GM23338 (cell line): ENCODE measurements at places on chromosomes 6 and 20. TPM values are rescaled to one million over a fixed set of nuclear protein-coding genes. Genes with fewer than 3 reads are reported as not detected.

The MTG2 gene
- 11.3 and 13.6 TPM in 2 replicates for total RNA-seq

DNA sequence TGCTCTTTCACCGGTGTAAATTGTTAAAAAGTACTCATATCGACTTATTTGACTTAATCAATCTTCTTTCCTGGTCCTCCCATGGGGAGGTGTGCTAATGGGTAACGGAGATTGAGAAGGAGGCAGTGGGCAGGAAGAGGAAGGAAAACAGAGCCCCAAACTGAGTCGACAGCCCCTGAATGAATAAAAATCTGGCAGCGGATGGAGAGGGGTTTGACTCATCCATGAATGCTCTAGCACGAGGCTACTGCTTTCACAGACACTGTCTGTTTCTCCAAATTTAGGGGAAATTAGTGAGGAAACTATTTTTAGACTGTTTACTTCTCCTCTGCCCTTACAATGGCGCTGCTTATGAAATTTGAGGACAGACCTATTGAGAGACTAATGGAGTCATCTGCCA lies 142.2 kb upstream of the ATXN1 start:
- H3K4me3 ChIP-seq: no peak overlapping the region
- no peak for DNase-seq
- no peaks in the 10 kb centered on the region for H3K27me3 ChIP-seq
- H3K36me3 ChIP-seq: no peaks in the 10 kb centered on the region

DNA sequence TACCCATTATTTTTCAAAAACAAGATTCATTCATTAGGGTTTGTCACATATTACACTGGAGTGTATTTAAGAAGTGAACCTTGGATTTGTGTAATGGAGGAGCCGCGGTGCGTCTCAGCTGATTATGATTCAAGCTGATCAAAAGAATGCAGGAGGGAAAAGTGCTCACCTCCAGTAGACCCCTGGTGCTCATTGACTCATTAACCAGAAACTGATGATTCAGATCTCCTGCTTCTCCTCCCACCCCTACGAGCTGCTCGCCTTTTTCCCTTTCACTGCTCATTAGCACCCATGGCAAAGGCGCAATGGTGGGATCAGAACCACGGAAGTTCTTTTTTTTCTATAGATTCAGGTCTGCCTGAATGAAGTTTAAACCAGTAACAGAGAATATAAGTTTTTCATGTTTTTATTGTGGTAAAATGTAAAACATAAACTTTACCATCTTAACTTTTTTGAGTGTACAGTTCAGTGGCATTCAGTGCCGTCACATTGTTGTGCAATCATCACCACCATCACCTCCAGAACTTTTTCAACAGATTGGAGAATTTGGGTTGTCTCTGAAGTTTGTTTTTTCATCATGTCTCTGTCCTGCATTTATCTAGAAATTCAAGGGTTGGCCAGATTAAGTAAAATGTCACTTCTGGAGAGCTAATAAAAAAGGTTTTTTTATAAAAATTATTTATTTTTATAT lies 101.6 kb downstream of the LINC00237 start:
- H3K27ac ChIP-seq: no peak overlapping the region
- H3K27me3 ChIP-seq: no peaks in the 10 kb centered on the region
- no peak overlapping the region for H3K4me3 ChIP-seq
- H3K4me1 ChIP-seq: no peaks in the 10 kb centered on the region
- no peaks in the 10 kb centered on the region for H3K36me3 ChIP-seq

The MLN gene
- total RNA-seq: not detected in 2 replicates
